ENCODE measurements at places on chromosomes 13 and 19.

DNA sequence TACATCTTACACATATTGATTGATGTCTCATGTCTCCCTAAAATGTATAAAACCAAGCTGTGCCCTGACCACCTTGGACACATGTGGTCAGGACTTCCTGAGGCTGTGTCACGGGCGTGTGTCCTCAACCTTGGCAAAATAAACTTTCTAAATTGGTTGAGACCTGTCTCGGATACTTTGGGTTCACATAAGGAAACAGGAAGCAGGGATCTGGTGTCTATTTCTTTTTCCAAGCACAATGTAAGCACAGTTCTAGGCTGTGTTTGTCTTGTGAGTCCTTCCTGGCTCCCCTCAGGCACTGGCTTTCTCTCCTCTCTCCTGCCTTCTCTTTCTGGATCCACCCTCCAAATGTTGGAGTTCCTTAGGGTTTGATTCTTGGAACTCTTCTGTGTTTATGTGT is 27.6 kb upstream of the TPT1 start:
- no peak for DNase-seq

DNA sequence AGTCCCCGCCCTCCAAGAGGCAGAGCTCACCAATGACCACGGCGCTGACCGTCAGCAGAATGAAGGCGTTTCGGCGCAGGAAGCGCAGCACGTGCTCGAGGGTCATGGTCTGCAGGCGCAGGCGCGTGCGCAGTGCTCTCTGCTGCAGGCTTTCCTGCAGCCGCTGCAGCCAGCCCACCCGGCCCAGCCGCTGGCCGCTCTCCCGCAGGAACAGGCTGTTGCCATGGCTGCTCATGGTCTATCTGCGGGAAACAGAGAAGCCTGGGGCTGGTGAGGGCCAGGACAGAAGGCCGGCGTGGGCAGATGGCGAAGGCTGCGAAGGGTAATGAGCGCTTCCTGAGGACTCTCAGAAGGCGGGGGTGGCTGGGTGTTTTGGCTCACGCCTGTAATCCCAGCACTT is 7.0 kb downstream of the SLC1A6 start:
- DNase-seq, result no peak

- DNase-seq, result peak; percentile 96
Measured at GRCh38 chr19:55654868-55655647, at the start of gene U2AF2. U2AF2 (plus strand) TSS chr19:55655035; CDS start chr19:55655105, 70 bp downstream.

GRCh38 chr19:5680084-5680436 is 256 bp downstream of the MICOS13 start:
- DNase-seq, result no peak

DNA sequence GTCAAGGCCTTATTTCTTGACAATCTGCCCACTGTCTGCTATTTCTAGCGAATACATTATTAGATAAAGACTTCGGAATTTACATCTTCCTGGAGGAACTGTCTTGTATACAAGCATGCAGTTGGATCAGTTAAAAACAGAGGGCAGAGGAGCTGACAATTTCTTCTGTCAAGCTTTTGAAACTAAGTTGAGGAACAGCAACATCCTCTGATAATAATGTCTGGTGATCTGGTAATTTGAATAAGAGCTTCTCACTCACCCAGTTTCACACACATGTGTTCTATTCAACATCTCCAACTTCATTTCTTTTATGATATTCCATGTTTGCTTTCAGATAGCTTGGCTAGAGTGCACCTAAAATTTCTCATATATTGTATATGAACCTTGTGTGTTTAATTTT is 50.2 kb downstream of the MTMR6 start:
- no peak for DNase-seq

- DNase-seq, result no peak
Measured at GRCh38 chr19:34182125-34182524, 9.8 kb downstream of the LSM14A start.

- no peak for DNase-seq
Measured at GRCh38 chr13:73602295-73602694, 531.9 kb downstream of the KLF12 start.

- no peak for DNase-seq
Measured at GRCh38 chr19:35123573-35123972, 8.0 kb downstream of the FXYD3 start.
